ENCODE measurements at places on chromosomes 5 and 9.

DNA sequence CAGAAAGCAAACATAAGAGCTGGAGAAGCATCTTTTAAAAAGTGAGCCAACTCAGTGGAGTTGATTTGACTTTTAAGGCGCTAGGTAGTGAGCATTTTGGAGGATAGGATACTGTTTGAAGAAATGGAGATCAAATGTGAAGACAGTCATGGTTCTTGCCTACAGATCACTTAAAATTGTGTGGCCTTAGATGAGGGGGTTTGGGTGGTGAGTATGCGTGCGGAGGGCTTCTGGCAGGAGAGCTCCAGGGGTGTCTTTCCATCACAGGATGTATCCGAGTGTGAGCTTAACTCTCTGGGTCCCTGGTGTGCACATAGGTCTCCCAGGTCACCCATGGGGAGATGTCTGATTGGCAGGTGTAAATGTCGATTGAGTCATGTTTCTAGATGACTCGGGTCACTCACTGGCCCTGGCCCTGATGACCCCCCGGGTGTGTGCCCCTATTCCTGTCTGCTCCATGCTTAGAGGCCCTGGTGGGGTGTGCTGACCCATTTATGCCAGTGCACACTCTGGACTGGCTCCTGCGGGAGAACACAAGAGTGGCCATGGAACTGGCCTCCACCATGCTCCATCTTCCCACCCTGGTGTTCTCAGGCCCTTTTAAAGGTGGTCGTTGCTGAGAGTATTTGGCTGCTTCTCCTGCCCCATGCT, 274.4 kb downstream of the FSTL4 start:
- DNase-seq: no peak

GRCh38 chr5:177325868-177326381, 14.2 kb upstream of the MXD3 start:
- no peak for DNase-seq

DNA sequence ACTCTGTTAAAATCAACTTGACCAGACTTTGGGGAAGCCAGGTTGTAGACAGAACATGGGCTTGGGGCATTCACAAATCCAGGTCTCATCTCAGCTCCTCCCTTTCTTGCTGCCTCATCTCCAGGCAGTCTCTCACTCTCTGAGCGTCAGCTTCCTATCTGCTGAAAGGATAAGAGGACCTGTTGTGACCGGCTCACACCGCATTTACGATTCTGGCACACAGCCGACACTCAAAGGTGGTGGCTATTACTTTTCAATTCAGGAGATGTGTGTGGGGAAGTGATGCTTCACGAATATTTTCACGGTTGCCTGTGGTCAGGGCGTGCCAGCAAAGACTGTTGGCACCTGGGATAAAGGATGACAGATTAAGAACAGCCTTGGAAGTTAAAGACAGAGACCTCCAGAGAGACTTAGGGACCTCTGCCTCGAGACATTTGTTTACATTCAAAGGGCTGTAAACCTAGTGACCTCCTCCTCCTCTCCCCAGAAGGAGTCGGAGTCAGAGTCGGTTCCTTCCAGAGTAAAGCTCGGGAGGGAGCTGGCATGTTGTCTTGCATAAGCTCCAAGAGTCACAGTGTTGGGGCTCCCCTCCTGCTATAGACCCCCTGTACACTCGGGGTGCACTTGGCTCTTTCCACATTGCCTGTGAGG, 83.2 kb downstream of the AK8 start:
- no peak for DNase-seq

DNA sequence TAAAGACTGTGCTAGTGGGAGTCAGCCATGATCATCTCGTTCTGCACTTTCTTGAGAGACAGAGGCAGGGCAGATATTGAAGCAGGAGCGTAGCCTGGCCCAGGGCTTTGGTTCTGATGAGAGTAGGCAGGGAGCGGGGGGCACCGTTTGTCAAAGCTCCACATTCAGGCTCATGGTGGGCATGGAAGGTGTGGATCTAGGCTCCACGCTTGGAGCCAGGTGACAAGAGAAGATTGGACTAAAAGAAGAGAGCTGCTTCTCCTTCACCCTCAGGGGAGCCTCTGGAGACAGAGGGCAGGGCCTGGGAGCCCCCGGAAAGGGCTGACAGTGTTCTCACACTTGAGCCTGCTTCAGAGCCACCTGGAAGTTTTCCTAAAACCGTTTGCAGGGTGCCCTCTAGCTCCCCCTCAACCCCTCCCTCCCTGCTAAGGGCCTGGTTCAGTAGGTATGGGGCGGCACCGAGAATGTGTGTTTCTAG, 24.7 kb upstream of the FCN2 start:
- DNase-seq: no peak

Data from D341Med (cell line).